Myocyte (in vitro differentiated cells): ENCODE measurements at places on chromosomes 3 and 15. TPM values are rescaled to one million over a fixed set of nuclear protein-coding genes. Genes with fewer than 3 reads are reported as not detected.

GRCh38 chr15:68834346-68834745, 13.7 kb upstream of the ANP32A start:
- DNase-seq: no peak

RHCG gene
- not detected in 2 replicates for total RNA-seq

XCR1 gene
- not detected in 2 replicates for total RNA-seq

GRCh38 chr3:47476644-47477199, 981 bp upstream of the SCAP start:
- no peak for DNase-seq

GRCh38 chr3:12591997-12592715, 35.3 kb downstream of the MKRN2 start:
- no peak for DNase-seq

GRCh38 chr3:116233711-116234357, 211.5 kb downstream of the LSAMP start:
- no peak for DNase-seq

- DNase-seq: no peak
Measured at GRCh38 chr3:48413611-48414010, 16.3 kb downstream of the PLXNB1 start.

KLHL6 gene
- total RNA-seq: not detected in 2 replicates
